DMS79 treated with DMSO at 0.1 percent for 48 hours (cell line): ENCODE measurements at places on chromosomes 6 and 20.

GRCh38 chr20:43043887-43044286, 145.8 kb downstream of the PTPRT start:
- no peak for DNase-seq

DNA sequence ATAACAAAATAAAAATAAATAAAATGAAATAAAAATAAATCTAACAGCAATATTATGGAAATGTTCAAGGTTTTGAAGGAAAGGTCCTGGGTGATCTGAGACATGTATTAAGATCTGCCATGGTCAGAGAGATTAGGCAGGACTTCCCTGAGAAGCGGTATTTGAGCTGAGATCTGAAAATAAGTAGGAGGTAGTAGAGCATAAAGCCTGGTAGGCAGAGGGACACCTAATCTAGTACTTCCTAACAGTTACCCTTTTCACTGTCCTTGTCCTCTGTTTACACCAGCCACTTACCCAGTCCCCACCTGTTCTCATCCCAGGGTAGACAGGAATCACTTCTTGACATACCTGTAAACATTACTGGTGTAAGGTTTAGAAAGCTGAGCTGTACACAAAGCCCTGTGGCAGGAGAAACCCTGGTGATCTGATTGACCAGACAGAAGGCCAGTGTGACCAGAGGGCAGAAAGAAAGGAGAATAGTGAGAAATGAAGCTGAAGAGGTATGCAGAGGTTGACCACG, 8.3 kb upstream of the ZNF318 start:
- no peak for DNase-seq

DNA sequence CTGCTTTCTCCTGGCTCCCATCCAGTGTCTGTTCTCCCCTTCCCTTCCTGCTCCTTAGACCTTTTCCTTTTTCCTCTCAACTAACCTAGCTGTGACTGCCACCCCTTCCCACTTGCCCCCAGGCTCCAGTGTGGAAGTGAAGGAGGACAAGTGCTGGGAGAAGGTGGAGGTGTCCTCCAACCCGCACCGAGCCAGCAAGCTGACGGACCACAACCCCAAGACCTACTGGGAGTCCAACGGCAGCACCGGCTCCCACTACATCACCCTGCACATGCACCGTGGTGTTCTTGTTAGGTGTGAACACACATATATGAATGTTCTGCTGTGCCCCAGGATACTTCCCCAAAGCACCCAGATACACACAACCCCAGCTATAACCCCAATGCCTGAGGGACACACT, 18.5 kb downstream of the CUL9 start:
- no peak for DNase-seq

- DNase-seq, result no peak
Observed at GRCh38 chr20:48115502-48115901, 330.2 kb upstream of the SULF2 start.

- DNase-seq, result no peak
Observed at GRCh38 chr20:36573798-36574365, 485 bp downstream of the TGIF2 start.

DNA sequence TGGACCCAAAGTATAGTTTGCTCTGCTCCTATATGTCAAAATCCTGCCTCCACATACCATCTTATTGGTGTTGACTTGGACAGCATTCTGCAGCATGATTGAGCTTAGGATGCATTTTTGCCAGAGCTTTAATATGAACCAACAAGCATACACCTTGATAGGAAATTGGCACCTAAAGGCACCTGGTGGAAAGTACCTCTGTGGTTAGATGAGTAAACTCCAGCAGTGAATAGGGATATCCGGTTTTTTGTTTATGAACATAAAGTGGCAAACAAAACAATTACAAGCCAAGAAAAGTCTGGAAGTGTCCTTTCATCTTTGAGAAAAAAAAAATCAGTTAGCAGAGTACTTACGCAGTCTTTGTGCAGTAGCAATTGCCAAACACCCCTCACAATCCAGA, 6.2 kb upstream of the CYP24A1 start:
- no peak for DNase-seq

- no peak for DNase-seq
Observed at GRCh38 chr6:106114492-106114891, 28.4 kb downstream of the PRDM1 start.

GRCh38 chr6:55208478-55209458, 34.5 kb downstream of the HCRTR2 start:
- DNase-seq, result no peak
